ENCODE measurements at places on chromosomes 2 and 18.

DNA sequence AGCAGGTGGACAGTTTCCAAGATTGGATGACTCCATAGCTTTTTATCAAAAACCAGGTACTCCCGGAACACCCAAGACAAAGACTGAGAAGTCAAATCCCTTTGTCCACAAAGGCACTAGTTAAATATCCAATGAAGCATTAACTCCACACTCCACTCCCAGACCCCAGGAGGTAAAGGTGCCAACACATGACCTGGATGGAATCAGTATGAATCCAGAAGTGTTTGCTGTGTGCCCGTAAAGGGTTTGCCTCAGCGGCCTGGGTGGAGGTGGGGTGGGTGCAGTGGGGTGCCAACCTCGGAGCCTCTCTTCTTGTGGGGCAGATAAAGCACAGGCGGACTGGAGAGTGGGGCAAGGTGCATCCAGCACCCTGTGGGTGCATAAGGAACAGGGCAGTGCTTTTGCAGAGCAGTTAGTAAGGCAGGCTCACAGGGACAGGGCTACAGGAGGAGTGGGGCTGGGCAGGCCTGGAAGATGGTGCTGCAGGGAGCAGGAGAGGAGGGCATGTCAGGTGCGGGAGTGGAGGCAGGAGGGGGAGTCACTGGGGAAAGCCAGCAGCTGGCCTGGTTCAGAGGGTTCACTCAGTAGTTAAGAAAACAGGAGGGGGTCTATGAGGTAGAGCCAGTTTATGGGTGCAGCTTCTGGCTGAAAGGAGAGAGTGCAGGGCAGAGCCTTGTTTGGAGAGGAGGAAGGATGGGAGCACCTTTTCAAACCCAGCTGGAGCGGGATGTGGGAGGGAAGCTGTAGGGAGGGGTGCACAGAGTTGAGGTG lies 208.4 kb upstream of the SMAD2 start:
- DNase-seq: no peak

- no peak for DNase-seq
Measured at GRCh38 chr2:112491946-112492345, 10.0 kb downstream of the TTL start.

DNA sequence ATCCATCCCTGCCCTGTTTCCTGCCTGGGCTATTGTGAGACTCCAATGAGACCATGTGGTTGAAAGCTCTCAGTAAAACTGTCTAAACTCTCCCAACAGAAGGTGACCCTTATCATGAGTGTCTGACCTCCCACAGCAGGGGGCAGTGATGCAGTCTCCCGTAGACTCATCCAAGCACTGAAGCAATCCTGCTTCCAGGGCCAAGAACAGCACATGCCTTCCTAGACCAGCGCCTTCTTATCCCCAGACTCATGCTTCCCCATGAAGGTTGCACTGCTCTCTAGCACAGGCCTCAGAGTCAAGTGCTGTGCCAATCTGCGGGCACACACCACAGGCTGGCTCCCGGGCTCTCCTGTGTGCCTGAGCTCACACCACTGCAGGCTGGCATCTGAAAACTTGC lies 112.3 kb downstream of the TNS1 start:
- DNase-seq: no peak

DNA sequence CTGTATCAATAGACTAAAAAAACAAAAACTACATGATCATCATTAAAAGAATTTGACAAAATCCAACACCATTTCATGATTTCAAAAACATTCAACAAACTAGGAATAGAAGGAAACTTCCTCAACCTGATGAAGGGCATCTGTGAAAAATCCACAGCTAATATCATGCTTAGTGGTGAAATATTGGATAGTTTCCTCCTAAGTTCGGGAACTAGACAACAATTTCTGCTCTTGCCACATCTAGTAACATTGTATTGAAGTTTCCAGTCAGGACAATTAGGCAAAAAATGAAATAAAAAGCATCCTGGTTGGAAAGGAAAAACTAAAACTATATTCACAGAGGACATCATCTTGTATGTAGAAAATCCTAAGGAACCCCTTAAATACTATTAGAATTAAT lies 34.8 kb downstream of the TNS1 start:
- no peak for DNase-seq

GRCh38 chr2:69620870-69621269 lies 22.7 kb downstream of the AAK1 start:
- DNase-seq: no peak

GRCh38 chr18:32772581-32773381 lies at the start of gene KLHL14:
KLHL14 (minus strand) TSS chr18:32773023; CDS start chr18:32770591, 2,432 bp downstream.
- no peak for DNase-seq

- no peak for DNase-seq
Measured at GRCh38 chr2:226891780-226892590, 56.1 kb downstream of the RHBDD1 start.

GRCh38 chr18:41965634-41966255 lies 10.7 kb downstream of the PIK3C3 start:
- no peak for DNase-seq

DNA sequence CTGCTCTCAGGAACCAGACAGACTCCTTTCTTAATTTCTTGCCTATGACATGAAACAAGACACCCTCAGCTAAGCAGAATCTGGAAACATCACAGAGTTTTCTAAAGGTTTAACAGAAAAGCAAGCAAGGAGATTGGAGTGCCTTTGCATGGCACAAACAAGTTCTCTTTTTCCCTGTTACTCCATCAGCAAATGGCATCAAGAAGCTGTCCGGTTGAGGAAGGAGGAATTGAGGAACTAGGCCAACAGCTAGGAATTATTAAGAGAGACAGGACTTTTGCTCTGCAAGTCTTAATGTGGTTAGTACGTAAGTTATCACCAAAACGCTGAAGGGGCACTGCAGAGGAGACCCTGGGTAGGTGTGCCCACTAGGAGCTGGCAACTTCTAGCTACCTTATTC lies 53.2 kb downstream of the NEB start:
- no peak for DNase-seq

GRCh38 chr2:196989496-196989895 lies 63.0 kb upstream of the PGAP1 start:
- no peak for DNase-seq

- no peak for DNase-seq
Measured at GRCh38 chr18:55396267-55396905, 191.6 kb downstream of the TCF4 start.

GRCh38 chr2:66696886-66697285 lies 262.0 kb downstream of the MEIS1 start:
- no peak for DNase-seq

- no peak for DNase-seq
Measured at GRCh38 chr2:64786343-64787018, 132.8 kb upstream of the SERTAD2 start.

DNA sequence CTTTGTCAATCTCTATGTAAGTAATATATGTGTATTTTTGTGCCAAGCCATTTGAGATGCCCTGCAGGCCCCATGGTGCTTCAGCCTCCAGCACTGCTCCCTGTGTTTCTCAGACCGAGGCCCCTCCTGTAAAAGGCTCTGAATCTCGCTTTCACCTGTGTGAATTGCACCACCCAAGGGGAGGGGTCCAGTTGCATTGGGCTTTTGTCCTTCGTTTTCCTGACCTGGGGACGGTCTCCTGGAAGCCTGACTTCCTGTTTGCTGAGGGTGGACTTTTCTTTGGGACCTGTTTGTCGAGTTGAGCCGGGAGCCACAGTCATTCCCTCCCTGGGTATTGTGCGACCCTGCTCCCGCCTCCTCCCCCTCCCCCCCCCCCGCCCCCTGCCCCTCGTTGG lies 48.9 kb downstream of the AGAP1 start:
- DNase-seq: no peak

- no peak for DNase-seq
Measured at GRCh38 chr2:41962922-41963622, 84.7 kb upstream of the PKDCC start.

DNA sequence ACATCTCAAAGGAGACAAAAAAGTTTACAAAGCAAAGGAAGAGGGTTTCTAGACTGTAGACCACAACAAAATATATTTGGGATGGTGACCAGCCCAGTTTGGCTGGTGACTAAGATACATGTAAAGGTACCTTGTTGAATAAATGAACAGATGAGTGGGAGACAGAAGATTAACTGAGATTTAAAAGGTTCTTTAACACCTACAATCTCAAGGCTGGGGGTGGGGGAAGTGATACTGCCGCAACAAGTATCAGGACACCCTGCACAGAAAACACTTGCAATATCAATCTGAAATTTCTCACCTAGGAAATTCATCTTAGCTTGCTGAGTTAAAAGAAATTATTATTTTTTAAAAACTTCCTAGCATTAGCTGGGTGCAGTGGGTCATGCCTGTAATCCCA lies 8.3 kb downstream of the RNF149 start:
- DNase-seq: no peak
